Stimulated activated CD4-positive, alpha-beta T cell treated with anti-CD3 and anti-CD28 coated beads, Interleukin-1b, Interleukin-23, amount 100 ng/mL, for 1 hour (primary cell): ENCODE measurements at places on chromosomes 12 and 14.

DNA sequence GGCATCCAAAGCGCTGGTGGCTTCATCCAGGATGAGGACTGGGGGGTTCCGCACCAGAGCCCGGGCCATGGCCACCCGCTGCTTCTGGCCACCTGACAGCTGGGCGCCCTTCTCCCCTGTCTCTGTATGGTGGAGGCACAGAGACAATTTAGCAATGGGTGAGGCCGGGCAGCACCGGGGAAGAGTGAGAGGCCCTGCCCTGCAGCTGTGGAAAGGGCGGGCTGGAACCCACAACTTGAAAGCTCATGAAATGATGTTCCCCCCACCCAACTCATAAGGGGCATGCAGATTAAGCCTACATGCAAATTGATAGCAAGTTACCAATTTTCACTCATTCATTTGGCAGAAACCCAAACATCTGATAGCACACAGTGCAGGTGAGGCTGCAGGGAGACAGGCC lies 34.1 kb downstream of the ABCB9 start:
- DNase-seq, result no peak

GRCh38 chr12:118315821-118316220 lies 56.9 kb downstream of the TAOK3 start:
- no peak for DNase-seq

DNA sequence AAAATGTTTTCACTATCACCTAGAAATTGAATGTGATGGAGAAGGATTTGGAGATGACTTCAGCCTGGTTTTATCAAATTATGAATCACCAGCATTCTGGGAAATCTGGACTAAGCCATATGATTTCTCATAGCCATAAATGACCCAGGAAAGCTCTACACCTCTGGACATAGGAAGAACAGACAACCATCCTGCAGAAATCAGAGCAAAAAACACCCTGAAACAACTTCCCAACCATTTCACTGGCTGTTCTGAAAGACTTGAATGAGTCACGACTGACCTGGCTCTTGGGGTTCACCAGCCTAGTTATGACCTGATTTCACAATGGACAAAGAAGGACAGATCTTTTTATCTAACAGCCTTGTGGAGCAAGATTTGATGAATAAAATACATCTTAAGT lies 123.8 kb downstream of the KCNH5 start:
- no peak for DNase-seq

GRCh38 chr14:102063808-102064429 lies 22.9 kb downstream of the HSP90AA1 start:
- no peak for DNase-seq

DNA sequence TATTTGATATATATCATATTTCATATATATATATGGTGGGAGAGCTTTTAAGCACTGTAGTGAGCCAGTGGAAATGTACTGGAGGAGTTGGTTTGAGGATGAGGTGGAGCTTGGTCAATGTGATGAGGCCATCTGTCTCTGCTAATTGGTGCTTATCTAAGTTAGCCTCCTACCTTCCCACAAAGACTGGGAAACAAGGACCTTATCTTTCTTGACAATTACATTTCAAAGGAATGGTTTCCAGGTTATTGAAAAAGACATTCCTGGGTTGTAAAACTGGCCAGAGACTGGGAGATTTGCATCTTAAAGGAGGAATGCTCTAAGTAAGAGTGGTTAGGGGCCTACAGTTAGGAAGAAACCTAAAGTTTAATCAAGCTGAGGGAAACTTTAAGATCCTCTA lies 212.8 kb upstream of the SYT1 start:
- no peak for DNase-seq

DNA sequence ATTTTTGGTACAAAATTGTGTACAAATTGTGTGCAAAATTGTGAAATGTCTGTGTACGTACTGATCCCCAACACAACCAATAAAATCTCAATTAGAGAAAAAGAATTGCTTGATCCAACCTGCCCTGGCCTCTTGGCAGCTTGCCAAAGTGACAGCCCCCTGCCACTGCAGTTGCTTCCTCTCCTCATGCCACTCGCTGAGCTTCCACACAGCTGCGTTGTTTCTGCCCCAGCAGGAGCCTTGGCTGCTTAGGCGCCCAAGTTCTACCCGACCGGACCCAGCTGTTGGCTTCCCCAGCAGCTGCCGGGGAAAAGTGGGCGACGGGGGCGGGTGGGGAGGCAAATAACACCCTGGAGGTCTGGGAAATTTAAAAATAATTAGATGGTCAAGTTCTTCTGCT lies 171.8 kb upstream of the ATF7IP start:
- no peak for DNase-seq

GRCh38 chr14:49505041-49505766 lies 81.0 kb downstream of the RPS29 start:
- DNase-seq, result no peak

DNA sequence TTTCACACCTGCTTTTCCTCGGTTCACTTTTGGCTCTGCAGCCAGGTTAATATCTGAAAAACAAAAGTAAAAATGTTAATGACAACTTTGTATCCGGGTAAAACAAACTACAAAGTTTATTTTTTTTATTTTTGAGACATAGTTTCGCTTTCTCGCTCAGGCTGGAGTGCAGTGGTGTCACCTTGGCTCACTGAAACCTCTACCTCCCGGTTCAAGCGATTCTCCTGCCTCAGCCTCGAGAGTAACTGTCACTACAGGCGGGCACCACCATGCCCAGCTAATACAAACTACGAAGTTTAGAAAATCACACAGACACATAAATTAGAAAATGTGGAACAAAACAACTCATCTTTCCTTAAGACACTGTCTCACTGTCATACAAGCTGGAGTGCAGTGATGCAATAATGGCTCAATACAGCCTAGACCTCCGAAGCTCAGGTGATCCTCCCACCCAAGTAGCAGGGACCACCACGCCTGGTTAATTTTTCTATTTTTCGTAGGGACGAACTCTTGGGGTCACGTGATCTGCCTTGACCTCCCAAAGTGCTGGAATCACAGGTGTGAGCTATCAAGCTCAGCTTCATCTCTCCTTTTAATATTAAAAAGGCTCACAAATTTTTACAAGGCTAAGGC lies 38.1 kb downstream of the HNRNPC start:
- no peak for DNase-seq

DNA sequence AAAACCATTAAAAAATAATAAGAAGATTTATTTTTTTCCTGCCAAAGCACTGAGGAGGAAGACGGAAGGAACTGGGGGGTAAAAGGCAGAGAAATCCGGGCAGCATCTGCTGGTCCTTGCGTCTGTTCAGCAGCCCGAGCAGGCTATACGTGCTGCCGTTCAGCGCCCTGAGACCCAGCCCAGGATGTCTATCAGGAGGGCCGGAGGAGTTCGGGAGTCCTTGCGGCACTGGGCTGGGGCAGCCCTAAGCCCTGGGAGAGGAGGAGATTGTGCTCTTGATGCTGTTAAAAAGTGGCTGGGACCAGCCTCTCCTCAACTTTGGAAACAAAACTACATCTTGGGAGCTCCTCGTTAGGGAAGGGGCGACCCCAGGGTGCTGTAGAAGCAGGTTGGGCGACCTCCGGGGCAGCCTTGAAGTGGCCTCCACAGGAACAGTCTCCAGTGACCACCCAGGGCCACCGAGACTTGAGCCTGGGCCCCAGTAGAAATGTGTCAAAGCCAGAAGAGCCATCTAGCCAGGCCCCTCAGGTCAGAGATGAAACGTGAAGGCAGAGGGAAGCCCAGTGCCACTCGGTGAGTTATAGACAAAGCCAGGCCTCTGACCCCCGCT lies 14.3 kb downstream of the PGF start:
- no peak for DNase-seq

DNA sequence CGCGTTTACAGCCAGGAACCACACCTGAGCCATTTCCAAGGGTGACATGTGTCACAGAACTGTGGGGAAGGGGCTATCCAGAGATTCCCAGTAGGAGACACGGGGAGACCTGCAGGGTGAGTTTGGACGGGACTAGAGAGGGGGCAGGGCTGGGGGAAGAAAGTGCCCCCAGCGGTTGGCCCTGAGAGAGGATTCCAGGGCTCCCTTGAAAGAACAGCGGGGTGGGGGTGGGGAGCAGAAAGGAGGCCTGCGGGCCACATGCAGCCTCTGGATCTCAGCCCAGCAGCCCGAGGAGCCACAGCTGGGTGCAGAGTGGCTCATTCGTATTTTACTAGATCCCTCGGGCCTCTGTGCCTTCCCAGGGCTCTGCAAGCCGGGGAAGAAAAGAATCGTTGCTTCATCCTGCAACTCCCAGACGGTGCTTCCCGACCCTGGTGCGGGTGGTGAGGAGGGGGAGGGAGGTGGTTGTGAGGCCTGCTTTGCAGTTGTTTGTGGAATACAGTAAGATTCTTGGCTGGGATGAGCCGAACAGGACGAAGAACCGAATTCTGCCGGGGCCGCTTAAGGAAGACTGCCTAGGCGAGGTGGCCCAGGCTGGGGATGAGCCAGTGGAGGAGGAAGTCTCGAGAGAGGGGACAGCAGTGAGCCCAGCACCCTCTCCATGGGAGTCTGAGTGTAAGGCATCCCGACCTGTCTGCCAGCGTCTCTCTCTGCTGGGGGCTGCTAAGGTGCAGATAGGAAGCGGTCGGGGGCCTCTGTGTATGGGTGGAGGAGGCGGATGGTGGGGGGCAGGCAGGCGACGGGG lies 36.1 kb upstream of the ANKRD9 start:
- no peak for DNase-seq

DNA sequence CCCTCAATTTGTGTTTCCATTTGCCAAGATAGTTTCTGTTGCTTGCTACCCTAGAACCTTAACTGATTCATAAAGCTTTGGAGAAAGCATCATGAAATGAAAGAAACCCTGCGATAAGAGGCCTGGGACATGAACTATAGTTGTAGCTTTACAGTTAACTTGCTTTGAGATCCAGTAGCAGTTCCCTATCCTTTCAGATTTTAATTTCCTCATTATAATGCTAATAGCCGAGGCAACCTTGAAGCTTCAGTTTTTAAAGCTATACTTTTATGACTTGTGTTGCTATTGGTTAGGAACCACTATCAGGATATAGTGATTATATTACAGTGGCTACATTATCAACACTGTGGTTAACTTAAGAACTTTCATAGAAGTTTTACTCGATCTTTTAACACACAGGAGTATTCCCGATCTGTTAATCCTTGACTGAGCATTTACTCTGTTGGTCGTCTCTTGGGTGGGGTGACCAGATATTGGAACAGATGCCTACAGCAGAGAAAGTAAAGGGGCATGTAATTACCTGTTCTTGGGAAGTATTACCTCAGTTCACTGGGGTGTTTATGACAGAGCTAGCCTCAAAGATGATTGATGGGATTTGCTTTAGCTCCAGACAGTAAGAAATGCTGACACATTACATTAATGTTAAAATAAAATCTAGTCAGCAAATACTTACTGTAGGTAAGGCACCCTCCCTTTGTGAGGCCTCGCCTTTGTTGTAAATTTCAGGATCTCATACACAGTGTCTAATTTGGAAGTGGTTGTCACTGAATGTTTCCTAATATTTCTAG lies 86.2 kb upstream of the CSRP2 start:
- no peak for DNase-seq

DNA sequence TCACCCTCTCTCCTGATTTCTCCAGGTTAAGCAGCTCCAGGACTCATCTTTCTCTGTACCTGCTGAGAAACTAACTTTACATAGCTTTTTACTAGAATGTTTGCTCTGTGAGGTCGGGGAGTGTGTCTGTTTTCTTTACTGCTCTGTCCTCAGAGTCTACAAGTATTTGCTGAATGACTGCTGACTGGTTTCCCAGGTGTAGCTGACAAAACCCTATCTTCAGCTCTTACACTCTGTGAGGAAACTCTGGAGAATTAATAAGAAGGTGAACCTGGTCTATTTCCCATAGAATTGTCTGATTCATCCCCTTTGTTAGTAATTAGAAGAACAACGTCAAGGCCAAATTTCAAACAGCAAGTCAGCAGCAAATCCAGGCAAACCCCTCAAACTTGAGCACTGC lies 226.8 kb downstream of the ZFP36L1 start:
- DNase-seq, result no peak

- DNase-seq, result no peak
These were observed 97.3 kb downstream of the TRHDE start for GRCh38 chr12:72369423-72369959.
